ENCODE measurements at places on chromosomes 12 and 14.

- no peak for DNase-seq
Measured at GRCh38 chr12:68137335-68137830, 22.2 kb downstream of the IFNG start.

- DNase-seq, result no peak
Measured at GRCh38 chr12:32444895-32445294, 45.5 kb downstream of the FGD4 start.

DNA sequence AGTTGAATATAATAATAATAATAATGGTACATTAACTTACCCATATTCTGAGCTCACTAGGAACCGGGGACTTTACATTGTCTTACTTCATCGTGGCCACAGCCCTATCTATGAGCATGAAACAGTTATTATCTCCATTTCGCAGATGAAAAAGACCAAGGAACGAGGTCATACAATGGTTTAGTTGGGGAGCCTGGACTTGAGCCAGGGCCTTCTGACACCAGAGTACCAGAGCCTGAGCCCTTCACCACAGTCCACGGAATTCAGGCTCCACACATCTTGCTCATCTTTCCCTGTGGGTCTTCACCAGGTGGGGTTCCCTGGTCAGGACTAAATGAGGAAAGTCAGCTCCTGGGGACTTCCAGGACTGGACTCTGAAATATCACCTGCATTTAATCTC is 31.3 kb upstream of the CMKLR1 start:
- DNase-seq, result no peak

GRCh38 chr12:14741153-14741552 is 44.8 kb upstream of the GUCY2C start:
- DNase-seq, result no peak

GRCh38 chr12:72330784-72331183 is 58.6 kb downstream of the TRHDE start:
- no peak for DNase-seq

GRCh38 chr12:120851444-120851843 is 52.7 kb downstream of the SPPL3 start:
- no peak for DNase-seq

DNA sequence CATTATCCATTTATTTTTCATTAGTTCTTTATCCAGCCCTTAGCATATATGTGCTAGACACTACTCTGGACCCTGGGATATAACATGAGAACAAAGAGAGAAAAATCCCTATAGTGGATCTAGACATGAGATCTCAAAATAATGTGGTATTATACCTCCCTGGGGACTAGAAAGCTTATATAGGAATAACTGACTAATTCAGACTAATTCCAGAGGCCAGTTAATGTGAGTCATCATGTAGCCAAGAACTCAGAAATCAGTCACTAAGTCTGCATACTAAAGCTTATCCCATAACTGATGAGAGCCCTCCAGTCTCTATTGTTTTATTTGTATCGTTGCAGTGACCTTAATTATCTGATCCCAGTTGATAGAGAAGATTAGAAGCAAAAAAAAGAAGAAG is 267.1 kb upstream of the RGS6 start:
- no peak for DNase-seq

DNA sequence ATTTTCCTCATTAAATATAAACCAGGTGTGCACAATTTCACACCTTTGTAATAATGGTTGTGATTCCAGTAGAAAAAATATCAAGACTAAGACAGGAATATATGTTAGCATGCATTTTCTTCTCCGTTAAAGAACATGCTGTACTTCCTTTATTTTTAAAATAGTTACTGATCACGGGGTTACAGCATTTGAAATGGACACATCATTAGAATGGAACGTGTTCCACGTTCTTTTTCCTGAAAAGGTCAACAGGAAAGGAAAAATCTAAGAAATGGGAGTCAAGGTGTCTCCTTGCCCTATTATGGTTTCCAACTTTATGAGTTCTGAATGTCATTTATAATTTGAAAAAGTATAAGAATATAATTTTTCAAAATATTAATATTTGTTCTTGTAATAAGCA is 1325.7 kb downstream of the SLC16A7 start:
- no peak for DNase-seq

- no peak for DNase-seq
Measured at GRCh38 chr12:5872745-5873144, 72.3 kb downstream of the ANO2 start.
